ENCODE measurements at places on chromosomes 12 and 14.

GRCh38 chr14:30252783-30253674 is 305.9 kb upstream of the G2E3 start:
- DNase-seq = no peak

- DNase-seq = no peak
These were observed 271.4 kb downstream of the NAV3 start for GRCh38 chr12:78101946-78102635.

GRCh38 chr14:101737414-101738339 is 23.8 kb upstream of the PPP2R5C start:
- no peak for DNase-seq

GRCh38 chr12:122501489-122501989 is 807 bp upstream of the ZCCHC8 start:
- no peak for DNase-seq

- no peak for DNase-seq
These were observed 151.7 kb downstream of the NUAK1 start for GRCh38 chr12:105986779-105987684.

DNA sequence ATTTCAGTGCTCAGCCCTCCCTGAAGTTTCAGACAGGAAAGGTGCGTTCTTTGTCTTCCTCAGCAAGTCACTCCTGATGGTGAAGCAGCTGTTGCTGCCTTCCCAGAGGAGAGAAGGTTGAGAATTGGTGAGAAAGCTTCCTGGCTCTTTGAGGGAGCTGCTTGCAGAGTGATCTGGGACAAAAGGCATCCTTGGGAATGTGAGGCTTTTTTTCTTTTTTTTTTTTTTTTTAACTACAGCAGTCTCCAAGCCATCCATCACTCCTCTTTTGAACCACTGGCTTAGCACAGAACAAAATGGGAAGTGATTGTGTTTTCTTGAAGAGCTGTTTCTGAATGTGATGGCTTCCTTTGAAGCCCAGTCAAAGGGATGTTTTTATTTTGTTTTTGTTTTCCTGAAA is 120.4 kb upstream of the LRIG3 start:
- DNase-seq = no peak

DNA sequence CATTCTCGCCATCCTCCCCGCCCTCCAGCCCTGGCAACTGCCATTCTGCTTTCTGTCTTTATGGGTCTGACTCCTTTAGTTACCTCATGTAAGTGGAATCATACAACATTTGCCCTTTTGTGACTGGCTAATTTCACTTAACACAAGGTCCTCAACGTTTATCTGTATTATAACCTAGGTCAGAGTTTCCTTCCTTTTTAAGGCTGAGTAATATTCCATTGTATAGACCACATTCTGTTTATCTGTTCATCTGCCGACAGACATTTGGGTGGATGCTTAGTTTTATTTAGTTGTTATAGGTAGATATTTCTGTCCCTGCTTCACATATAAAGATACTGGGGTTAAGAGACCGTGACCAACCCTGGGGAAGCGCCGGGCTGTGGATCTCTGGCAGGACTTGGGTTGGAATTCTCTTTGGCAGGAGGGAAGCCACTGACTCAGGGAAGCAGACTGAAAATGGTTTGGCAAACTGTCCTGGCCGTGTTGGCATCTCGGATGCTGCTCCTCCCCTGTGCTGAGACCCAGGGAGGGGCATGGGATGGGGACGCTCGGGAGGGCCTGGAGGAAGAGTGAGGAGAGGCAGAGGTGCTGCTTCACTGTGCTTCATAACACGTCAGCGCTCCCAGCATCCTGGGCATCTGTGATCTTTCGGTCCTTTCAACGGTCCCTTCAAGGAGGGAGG is 38.9 kb downstream of the TEAD4 start:
- DNase-seq = no peak

- no peak for DNase-seq
These were observed 78.8 kb downstream of the RPS6KA5 start for GRCh38 chr14:90981636-90982035.

- DNase-seq = no peak
These were observed 246.6 kb upstream of the LRFN5 start for GRCh38 chr14:41360126-41360525.

DNA sequence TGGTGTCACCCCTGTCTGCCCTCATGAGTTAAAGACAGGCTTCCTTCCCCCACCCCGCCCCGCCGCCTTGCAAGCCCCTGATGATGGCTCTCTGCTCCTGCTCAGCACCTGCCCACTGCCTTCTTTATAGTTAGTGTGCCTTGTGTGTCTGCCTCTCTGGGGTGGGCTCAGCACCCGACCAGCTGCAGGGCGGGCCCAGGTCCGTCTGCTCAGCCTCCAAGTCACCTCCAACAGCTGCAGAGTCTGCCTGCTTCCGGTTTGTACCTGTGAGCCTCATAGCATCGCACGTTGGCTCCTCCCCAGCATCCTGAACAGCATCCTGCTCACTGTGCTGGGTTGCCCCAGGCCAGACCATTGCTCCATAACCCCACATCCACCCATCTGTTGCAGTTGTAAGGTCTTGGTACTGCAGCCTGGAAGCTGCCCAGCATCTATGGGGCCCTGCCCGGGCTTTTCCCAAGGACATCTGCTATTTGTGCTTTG is 3.5 kb downstream of the TGFB3 start:
- DNase-seq = no peak

GRCh38 chr14:39038542-39038941 is 64.5 kb downstream of the SEC23A start:
- no peak for DNase-seq

All from stimulated activated CD8-positive, alpha-beta memory T cell treated with anti-CD3 and anti-CD28 coated beads, Interleukin-15, amount 100 ng/mL, for 48 hours (primary cell).